ENCODE measurements at places on chromosomes 3 and 15.

DNA sequence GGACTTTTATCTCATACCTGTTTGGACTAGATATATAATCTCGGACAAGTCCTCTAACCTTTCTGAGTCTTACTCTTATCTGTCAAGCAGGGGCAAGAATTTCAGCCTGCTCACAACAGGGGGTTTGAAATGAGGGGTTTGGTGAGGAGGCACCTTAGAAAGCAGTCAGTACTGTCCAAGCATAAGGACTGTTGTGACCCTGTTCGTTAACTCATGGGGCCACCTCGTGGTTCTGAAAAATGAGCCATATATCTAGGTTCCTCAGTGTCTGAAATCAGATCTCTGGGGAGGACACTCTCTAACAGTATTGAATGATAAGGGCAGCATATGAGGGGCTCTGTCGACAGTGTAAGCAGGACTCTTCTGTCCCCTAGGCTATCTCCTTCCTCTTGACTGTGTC, 7.2 kb upstream of the TIMP4 start:
- DNase-seq: no peak

DNA sequence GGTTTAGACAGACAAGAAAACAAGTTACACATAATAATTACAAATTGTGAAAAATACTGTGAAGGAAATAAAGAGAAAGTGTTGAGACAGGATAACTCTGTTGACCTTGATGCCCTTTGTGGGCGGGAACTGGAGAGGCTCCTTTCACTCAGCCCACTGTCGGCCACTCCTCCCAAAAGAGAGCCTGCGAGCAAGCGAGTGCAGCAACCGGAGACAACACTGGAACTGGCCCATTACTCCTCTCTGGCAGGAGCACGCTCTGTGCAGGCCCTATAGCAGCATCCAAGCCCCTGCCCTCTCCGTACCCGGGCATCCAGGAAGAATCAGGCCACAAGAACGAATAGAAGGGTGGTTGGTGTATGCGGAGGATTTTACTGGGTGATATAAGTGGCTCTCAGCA, 16.2 kb upstream of the DUT start:
- DNase-seq: no peak

DNA sequence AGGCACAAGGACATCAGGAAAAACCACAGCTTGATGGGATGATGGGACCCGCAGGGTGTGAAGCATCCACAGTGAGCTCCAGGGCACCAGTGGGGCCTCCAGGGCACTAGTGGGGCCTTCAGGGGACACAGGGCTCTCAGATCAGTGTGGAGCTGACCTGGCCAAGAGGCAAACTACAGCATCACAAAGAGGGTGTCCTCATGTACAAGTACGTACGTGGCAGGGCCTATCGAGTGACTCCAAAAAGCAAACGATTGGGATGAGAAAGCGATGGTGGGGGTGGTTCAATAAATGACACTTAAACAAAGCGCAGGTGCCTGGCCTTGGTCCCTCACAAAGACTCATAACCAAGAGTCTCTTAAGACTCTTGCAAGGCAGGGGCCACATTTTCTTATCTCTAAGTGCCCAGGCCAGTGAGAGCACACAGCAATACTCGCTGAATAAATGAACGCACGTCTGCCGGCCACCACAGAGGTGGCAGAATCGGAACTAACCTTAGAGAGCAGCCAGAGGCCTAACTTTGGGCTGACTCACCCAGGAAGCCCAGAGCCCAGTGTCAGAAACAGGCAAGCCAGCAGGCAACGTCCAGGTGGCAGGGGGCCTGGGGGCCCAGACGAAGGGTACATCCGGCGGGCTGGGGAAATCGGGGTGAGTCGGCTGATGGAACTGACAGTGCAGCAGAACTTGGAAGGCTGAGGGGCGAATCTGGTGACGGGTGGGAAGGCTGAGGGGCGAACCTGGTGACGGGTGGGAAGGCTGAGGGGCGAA, 8.7 kb downstream of the PCSK6 start:
- DNase-seq: no peak

- no peak for DNase-seq
Observed at GRCh38 chr15:65105038-65105437, 10.0 kb downstream of the UBAP1L start.

DNA sequence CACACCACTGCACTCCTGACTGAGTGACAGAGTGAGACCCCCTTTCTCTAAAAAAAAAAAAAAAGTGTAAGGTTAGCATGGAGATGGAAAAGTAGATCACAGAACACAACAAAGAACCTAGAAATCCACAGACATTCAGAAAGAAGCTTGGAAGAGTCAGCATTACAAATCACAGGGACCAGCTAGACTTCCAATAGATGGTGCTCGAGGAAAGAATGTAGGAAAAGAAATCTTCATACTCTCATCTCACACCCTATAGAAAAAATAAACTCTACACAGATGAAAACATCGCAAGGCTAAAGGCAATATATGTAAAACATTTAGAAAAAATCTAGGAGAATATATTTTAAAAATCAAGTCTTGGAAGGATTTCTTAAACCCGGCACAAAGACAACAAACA, 94.5 kb upstream of the ABHD17C start:
- no peak for DNase-seq

DNA sequence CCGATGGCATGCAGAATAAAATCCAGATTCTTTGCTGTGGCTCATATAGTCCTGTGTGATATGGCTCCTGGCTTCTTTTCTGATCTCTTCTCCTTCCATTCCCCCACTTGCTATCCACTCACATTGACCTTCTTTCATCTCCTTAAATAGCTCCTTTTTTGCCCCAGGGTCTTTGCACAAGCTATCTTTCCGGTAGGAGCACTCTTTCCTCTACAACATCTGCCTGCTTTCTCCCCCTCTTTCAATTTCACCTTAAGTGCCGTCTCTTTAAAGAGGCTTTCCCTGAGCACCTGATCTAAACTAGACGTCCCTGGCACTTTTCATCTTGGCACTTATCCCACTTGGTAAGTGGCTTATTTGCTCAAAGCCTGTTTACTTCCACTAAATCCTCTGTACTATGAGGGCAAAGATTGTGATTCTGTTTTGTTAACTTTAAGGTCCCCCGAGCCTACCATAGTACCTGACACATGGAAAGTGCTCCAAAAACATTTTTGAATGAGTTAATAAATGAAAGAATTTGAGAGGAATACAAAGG, 323.3 kb upstream of the TLE3 start:
- DNase-seq: no peak

DNA sequence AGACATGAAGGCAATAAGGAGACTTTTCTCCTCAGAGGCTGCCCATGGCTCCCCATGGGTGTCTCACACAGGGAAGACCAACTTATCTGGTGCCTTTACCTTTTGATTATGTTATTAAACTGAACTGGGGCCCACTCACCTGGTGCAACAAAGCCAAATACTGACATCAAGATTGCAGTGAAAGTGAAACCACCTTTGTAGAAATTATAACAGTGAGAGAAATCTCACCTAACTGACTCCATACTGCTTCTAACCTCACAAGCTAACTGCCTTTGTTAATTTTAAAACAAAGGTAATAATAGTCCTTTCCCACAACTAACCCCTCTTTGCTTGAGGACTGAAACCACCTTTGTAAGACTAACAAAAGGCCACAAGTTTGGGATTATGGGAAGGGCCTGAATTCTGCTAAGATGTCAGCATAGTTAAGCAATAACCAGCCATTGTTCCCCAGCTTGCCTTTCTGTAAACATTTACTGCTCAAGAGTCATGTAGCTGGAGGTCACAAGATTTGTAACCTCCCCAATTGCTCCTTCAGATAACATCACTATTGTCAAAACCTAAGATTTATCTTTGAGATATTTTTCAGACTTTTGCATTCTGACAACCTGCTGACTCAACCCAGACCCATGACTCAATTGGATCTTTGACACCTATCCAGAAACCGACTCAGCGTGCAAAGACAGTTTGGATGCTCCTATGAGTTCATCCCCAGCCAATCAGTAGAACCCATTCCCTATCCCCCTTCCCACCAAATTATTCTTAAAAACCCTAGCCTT, 420.3 kb upstream of the CFAP20DC start:
- DNase-seq: no peak

GRCh38 chr3:28916713-28917499, 364.0 kb upstream of the RBMS3 start:
- DNase-seq: peak; percentile 26

- DNase-seq: no peak
Observed at GRCh38 chr3:72137865-72138861, 353.2 kb upstream of the PROK2 start.

GRCh38 chr3:40873476-40873875, 325.8 kb upstream of the CTNNB1 start:
- no peak for DNase-seq

GRCh38 chr3:127532561-127533203, 57.9 kb downstream of the TPRA1 start:
- no peak for DNase-seq

DNA sequence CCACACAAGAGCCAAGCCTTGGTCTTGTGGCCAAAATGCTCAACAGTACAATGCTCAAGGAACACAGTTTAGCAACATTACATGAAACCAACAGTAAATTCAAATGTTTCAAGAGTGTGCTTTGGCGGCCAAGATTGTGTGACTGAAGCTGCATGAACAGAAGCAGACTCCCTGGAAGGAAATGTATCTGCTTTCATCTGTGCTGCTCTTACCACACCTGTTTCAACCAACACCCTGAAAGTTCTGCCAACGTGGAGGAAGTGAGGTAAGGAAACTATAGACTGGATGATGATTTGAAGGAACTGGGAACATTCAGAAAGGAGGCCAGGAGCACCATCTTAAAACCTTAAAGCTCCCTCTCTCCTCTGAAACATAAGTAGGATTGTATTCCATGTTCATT, 55.7 kb downstream of the MB21D2 start:
- DNase-seq: no peak

GRCh38 chr15:39167164-39168058, 413.5 kb upstream of the THBS1 start:
- no peak for DNase-seq

DNA sequence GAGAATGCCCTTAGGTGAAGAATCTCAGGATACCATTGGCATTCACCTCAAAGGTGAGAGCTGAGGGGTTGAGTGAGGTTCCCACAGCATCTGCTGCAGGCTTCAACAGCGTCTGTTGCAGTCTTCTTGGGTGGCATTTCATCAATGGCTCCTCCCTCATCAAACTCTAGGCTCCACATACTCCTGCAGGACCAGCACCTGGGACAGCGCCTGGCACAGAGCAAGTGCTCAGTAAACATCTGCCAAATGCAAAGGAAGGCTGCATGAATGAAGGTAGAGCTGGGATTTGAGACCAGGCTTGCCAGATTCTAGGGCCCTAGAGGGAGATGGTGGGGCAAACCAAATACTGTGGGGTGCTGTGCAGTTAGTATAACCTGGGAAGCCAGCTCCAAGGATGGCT, 9.6 kb downstream of the TRH start:
- DNase-seq: no peak

- no peak for DNase-seq
Observed at GRCh38 chr3:193342551-193342950, 36.0 kb downstream of the ATP13A5 start.

- no peak for DNase-seq
Observed at GRCh38 chr15:64548235-64548634, 87.9 kb downstream of the ZNF609 start.

- DNase-seq: no peak
Observed at GRCh38 chr3:86815880-86816279, 175.1 kb downstream of the VGLL3 start.

GRCh38 chr3:122956693-122957455, 70.7 kb downstream of the SEMA5B start:
- no peak for DNase-seq

DNA sequence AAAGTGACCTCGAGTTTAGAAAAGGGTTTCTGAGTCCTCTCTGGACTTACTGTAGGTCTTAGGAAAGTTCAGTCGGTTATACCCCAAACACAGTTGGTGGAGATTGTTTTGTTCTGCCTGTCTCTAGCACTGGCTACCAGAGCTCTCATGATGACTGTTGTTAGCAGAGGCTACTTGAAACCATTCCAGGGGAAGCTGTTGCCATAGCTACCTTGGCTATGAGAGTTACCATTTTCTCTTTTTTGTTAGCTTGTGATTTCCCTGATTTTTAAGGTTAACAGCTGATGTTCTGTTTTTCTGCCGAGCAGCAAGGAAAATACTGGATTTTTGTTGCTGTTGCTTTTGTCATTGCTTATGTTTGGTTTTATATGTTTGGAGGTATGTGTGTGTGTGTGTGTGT, 26.7 kb downstream of the ABHD2 start:
- no peak for DNase-seq

- peak; percentile 64 for DNase-seq
Observed at GRCh38 chr15:39497759-39498565, 82.9 kb upstream of the THBS1 start.

- DNase-seq: no peak
Observed at GRCh38 chr3:53224026-53224425, 31.8 kb downstream of the TKT start.

GRCh38 chr3:194028434-194029004, 107.4 kb upstream of the HES1 start:
- no peak for DNase-seq

DNA sequence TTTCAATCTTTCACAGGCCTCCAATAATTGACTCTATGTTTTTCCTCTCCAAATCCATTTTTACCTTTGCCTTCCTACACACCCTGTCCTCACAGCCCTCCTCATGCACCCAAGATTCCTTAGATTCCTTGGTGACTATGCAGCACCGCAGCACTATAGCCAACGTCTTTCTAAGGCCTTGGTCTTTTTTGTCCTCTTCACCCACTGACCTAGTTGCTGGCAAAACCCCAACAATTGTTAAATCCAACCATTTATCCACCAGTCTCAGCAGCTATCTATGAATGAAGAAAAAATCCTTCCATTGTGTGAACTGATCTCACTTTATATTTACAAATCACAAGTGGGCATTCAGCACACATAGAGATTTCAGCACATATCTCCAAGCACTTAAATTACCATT, 203.9 kb downstream of the VGLL3 start:
- no peak for DNase-seq

DNA sequence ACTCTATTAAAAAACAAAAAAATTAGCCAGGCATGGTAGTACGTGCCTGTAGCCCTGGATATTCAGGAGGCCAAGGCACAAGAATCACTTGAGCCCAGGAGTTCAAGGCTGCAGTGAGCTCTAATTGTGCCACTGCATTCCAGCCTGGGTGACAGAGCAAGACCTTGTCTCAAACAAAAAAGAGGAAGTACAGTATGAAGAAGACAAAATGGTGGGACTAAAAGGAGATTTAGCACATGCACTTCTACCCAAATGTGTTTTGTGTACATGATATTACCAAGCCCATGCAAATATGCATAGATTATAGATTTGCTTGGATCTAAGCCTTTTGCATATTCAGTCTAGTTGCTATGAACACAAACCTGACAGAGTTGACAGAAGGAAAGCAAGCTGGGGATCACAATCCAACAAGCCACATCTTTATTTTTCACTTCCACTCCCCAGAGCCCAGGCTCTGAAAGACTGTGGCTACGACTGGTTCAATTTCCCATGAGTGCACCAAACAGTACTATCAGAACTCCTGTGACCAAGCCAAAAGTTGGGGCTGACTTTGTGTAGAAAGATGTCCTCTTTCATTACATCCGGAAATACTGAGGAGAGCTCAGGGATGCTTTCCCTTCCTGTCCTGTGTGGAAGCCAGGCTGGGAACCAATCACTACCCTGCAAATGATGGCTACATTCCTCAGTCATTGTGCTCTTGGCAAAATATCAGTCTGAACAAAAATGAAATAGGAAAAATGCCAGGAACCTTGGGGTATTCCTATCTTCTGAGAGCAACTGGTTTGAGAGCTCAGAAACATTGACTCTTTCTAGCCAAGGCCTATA, 49.4 kb downstream of the TGM4 start:
- no peak for DNase-seq

GRCh38 chr3:138063416-138063815, 52.0 kb downstream of the DZIP1L start:
- DNase-seq: no peak

GRCh38 chr3:143421556-143421955, 302.0 kb downstream of the CHST2 start:
- DNase-seq: no peak
